Naive B cell (primary cell): ENCODE measurements at places on chromosomes 3 and 15. TPM values are rescaled to one million over a fixed set of nuclear protein-coding genes. Genes with fewer than 3 reads are reported as not detected.

The TUSC7 gene
- not detected for polyA plus RNA-seq

The CCDC54 gene
- polyA plus RNA-seq = not detected

The PRTG gene
- polyA plus RNA-seq = not detected

The HDC gene
- not detected for polyA plus RNA-seq

The SUMF1 gene
- polyA plus RNA-seq = 21.6 TPM

The UPK1B gene
- not detected for polyA plus RNA-seq

The AGTR1 gene
- polyA plus RNA-seq = not detected

The SYNPR gene
- not detected for polyA plus RNA-seq

The SLC9C1 gene
- not detected for polyA plus RNA-seq

The CLRN1 gene
- not detected for polyA plus RNA-seq

The MAP2K1 gene
- 40.0 TPM for polyA plus RNA-seq

The ARMC8 gene
- 70.5 TPM for polyA plus RNA-seq

The ANKRD63 gene
- polyA plus RNA-seq = 0.29 TPM

The SERPINI2 gene
- polyA plus RNA-seq = not detected

The CCDC39 gene
- polyA plus RNA-seq = not detected
